ENCODE measurements at places on chromosomes 7 and 10.
A peak's percentile ranks its signal among the peaks of the same experiment; 100 is the strongest.

- DNase-seq, result no peak
Measured at GRCh38 chr10:100038561-100039071, 28.9 kb upstream of the DNMBP start.

DNA sequence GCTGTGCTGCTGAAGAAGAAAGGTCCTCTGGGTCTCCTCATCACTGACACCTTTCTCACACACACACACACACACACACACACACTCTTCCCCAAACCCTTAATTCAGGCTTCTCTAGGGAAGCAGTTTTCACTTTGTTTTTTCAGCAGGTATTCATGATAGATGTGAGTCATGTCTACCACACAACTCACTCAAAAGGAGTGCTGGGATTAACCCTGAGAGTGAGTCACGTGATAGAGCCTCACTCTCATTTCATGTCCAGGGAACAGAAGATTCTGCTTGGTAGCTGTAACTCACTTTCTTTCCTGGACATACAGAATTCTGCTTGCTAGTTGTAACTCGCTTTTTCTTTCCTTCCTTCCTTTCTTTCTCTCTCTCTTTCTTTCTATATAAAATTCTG is 45.4 kb downstream of the VIM start:
- no peak for DNase-seq

- DNase-seq, result no peak
Measured at GRCh38 chr10:76454506-76455140, 1023.2 kb downstream of the LRMDA start.

DNA sequence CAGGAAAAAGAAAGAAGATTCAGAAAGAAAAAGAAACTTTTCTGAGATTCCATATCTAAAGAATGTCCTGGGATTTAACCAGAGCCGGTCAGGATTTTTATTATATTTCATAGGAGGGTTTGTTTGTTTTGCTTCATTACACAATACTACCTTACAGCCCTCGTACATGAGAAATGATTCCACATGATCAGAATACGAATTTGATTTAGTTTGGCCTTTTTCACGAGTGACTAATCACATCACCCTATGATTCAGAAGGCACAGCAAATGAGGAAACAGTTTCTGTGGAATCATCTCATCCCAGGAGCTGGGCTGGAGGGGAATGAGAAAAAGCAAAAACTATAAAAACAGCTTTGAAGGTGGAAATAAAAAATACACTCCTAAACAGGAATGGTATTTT is 54.7 kb upstream of the VWC2 start:
- DNase-seq, result no peak

- peak; percentile 79 for DNase-seq
Measured at GRCh38 chr10:92901819-92902251, 53.5 kb downstream of the EXOC6 start.

DNA sequence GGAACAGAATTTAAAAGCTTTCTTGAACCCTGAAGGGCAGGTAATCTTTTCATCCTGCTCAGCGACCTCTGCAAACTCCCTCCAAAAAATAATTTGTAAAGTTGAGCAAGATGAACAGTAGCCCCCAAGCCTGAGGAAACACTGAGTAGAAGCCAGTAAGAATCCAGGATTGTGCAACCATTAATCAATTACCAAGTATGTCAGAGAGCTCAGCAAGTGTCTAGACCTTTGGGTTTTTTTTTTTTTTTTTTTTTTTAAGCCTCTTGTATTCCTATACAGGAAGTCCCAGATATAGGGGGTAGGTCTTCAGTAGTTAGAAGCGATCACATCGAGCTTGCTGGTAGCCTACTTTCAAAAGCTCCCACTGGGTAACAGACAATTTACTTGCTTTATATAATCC is 155.2 kb downstream of the DGKI start:
- no peak for DNase-seq

DNA sequence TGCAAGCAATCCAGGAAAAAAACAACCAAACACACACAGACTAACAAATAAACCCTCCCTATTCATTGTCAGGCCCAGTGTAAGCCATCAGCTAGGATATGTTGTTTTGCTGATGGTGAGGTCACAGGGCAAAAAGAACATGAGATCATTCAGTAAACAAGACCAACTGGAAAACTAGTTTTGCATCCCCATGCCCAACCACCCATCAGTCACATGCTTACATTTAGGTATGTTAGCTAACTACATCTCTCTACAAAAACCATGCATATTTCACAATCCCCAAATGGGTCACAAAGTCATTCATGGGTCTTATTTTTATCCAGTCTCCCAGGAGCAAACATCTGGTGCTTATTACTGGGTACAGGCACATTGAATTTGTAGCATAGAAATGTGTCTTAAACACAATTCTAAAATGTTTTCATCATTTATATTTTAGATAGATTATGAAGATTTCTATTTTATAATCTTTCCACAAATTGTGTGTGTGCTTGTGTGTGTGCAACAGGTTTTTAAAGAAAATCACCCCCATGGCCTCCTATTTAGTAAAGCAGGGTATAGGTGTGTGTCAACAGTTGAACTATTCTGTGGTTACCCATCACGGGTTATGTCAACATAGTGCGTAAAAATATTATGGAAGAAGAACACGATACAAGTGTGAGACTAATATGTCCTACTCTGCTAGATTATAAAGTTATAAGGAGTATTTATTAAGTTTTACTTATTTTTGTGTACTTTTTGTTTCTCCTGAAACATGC is 103.8 kb upstream of the AKR1E2 start:
- no peak for DNase-seq

DNA sequence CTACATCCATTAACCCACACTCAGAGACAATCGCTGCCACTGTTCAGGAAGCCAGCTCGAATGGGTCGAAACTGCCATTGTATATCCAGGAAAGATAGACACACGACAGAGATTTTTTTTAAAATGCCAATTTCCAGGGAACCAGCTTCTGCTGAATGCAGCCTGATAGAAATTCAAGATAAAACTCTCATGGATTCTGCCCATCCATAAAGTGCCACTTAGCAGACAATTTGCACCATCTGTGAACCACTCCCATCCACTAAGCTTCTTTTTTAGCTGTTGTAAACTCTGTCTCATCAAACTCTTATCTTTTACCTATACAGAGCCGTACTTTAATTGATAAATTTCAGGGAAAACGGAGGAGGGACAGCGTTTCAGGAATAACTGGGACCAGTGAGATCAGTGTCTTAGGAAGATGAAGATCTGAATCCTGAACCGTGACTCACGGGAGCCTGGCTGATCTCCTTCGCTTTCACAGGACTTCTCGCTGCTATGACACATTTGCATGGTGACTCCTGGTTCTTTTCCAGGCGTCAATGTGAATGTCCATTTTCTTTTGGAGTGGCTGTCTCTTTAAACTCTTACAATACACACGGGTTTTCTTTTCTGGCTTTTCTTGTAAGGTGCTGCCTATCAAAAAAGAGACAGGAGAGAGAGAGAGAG is 103.4 kb downstream of the FAM204A start:
- no peak for DNase-seq

- no peak for DNase-seq
Measured at GRCh38 chr10:29545122-29545521, 89.6 kb downstream of the SVIL start.

DNA sequence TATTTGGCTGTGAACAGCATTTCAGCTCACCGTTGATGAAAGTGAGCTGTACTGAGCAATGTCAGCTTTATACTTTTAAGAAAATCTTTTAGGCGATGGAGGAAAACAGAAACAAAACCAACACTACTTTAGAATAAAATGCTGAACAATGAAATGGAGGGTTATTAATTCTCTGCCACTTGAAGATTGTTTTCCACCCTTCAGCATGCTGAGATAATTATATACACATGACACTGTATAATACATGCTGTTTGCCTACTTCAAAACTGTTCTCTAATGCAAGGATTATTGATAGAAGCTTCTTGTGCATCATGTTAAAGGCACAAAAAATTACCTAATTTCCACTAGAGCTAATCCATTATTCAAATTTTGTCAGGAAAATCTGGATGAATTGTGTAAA is 66.8 kb downstream of the CACNA2D1 start:
- DNase-seq, result no peak

- no peak for DNase-seq
Measured at GRCh38 chr10:44567471-44567870, 182.6 kb upstream of the CXCL12 start.

GRCh38 chr10:126558881-126559280 is 111.6 kb downstream of the C10orf90 start:
- no peak for DNase-seq

DNA sequence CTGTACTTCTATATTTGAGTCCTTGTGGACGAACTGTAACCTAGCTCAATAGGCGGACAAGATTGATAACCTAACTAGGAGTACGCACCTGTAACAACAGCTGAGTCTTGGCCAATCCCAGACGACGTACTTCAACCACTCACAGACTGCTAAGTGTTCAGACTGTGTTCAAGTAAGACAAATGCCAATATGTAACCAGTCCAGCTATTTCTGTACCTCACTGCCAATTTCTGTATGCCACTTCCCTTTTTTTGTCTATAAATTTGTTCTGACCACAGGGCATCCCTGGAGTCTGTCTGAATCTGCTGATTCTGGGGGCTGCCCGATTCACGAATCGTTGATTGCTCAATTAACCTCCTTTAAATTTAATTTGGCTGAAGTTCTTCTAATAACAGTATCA is 32.2 kb downstream of the HACD1 start:
- DNase-seq, result no peak

GRCh38 chr10:33716501-33717267 is 382.2 kb upstream of the NRP1 start:
- no peak for DNase-seq

DNA sequence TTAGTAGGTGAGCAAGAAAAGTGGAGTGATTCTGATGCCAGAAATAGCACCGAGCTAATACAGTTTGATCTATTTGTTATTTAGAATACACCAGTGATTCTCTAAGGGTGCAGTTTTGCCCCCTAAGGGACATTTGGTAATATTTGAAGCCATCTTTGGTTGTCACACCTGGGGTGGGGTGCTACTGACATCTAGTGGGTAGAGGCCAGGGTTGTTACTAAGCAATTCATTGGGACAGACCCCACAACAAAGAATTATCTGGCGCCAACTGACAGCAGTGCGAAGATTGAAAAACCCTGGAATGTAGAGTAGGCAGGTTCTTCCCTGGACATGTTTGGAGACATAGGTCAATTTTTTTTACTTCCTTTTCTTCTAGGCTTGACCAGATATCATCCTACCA is 14.6 kb downstream of the PALS2 start:
- peak; percentile 51 for DNase-seq

DNA sequence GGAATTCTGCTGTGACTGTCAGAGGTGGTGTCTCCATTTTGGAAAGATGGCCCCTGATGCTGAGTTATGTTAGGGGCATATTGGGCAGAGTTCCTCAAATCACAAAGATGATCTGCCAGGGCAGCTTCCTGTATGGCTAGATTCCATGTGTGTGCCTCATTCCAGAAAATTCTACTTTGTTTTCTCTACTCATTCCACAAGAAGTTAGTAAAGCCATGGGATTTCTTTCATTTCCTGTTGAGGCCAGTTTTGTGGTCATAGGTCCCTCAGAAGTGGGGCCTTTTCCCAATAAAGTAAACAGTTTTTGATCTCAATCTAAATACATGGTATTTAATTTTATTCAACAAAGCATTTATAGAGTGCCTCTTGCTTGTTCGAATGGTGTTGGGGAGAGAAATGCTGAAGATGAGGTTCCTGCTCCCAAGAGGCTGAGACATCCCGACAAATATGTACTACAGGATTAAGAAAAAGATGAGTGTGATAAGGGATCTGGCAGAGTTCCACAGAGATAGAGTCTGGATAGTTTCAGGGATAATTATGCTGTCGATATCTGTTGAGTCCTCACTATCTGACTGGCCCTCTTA is 33.0 kb downstream of the MINDY4 start:
- DNase-seq, result no peak

GRCh38 chr7:107700570-107700969 is 39.9 kb downstream of the SLC26A4 start:
- no peak for DNase-seq

DNA sequence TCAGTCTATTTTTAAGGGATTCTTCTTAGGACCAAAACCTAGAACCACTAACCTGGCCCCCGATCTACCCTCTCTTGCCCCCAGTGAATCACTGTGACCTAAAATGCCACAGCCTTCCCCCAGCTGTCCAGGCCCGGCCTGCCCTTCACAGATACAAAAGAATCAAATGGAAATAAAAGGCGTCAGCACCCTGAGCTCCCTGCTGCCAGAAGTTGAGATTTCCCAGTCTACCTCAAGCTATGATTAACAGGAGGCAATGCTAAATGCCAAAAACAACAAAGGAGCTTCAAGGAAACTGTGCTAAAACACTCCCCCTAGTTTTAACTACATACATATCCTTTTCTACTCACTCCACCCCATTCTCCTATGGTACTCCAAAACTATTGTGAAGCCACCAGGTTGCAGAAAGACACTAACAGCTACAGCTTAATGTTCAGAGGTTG is 67.8 kb downstream of the GSAP start:
- no peak for DNase-seq

DNA sequence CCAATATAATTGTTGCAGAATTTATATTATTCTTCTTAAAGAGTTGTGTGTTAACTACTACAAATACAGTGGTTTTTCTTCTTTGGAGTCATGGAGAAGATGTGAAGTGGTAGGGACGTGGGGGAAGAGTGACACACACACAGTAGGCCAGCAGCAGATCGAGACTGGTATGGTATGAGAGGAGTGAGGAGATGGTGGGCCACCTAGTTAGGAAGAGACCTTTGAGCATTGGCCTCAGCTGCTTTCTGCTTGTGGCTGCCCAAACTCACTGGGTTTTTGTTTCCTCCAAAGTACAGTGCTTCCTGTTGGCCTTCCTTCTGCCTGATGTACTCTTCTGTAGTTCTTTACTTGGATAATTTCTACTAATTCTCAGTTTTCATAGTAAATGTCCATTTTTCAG is 14.6 kb downstream of the VCL start:
- DNase-seq, result no peak

GRCh38 chr10:62019013-62019684 is 117.7 kb downstream of the ARID5B start:
- DNase-seq, result no peak

- no peak for DNase-seq
Measured at GRCh38 chr7:1233333-1234048, 819 bp downstream of the UNCX start.

DNA sequence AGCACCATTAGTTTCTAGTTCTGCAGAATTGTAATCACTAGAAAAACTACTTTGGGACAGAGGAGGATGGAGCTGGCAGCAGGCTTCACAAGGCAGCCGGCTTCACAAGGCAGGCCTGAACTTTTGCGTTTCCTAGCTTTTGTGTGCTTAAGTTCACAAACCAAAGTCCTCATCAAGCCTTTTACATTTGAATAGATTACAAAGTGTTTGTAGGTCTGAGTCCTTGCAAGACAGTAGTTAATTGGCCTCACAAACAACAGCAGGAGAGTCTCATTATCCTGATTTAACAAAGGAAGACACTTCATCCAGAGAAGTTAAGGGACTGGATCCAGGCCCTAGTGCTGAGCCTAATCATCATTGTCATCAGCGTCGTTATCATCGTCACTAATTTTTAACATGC is 147.8 kb upstream of the AUTS2 start:
- DNase-seq, result no peak

GRCh38 chr10:3139216-3139910 is 33.2 kb downstream of the PITRM1 start:
- DNase-seq, result no peak

GRCh38 chr7:84701524-84702306 is 485.1 kb downstream of the SEMA3D start:
- no peak for DNase-seq

- DNase-seq, result no peak
Measured at GRCh38 chr10:119680650-119681081, 29.5 kb downstream of the BAG3 start.

- DNase-seq, result no peak
Measured at GRCh38 chr10:76085002-76085816, 653.8 kb downstream of the LRMDA start.

- DNase-seq, result no peak
Measured at GRCh38 chr7:155195939-155196523, 101.6 kb upstream of the INSIG1 start.
